ENCODE measurements at places on chromosomes 3 and 15.

GRCh38 chr3:141388823-141389621 is 20.7 kb downstream of the ZBTB38 start:
- no peak for DNase-seq

DNA sequence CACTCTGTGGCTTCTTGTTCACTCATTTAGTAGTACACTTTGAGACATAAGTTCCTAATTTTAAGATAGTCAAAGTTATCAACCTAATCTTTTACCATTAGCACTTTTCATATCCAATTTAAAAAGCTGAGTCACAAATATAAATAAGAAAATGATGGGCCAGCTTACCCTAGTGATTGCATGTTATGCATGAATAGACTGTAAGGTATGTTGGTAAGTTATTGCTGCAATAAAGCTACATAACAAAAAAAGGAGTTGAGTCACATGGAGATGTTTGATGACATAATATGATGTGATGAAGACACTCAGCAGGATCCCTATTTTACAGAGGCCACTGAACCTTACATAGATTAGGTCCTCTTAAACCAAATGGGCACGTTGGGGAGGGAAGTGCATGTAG is 161.3 kb downstream of the OCA2 start:
- DNase-seq, result no peak

GRCh38 chr3:49813497-49814174 is at the start of gene UBA7:
Gene UBA7, minus strand, starts transcription at chr3:49813953. Its CDS starts 166 bp downstream, at chr3:49813787.
- DNase-seq, result no peak

- DNase-seq, result peak; percentile 44
These were observed 28.1 kb upstream of the CORO2B start for GRCh38 chr15:68550498-68551295.

- DNase-seq, result no peak
These were observed 73.9 kb upstream of the SLC24A5 start for GRCh38 chr15:48046813-48047438.

DNA sequence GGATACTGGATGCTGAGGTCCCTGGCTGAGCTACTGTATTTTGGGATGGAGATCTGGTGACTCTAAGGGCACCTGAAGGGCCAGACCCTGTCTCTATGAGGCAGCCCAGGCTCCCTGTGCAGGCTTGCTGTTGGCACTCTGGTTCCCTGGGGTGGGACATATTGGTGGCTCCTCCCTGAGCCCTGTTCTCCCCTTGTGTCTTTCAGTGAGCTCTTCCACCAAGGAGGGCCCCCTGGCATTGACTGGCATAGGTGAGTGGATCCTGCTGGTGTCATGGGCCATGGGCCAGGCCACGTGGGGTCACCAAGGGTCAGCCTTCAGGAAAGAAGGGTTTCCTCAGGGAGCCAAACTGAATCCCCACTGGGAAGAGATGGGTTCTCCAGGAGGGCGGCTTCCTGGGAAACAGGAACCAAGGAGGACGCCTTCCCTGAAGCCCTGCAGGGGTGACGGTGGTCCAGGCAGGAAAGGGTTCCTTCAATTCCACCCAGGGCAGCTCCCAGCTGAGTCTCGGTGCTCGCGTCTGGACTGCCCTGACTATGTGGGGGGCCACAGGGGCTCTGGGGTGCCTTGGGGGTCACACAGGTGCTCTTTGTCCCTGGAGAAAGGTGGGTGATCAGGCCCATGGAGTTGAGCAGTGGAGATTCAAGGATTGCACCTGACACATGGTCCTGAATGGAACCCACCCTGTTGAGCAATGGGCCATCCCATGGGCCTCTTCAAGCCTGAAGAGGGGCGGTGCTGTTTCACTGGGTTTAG is 220.4 kb downstream of the SNRPN start:
- DNase-seq, result no peak

DNA sequence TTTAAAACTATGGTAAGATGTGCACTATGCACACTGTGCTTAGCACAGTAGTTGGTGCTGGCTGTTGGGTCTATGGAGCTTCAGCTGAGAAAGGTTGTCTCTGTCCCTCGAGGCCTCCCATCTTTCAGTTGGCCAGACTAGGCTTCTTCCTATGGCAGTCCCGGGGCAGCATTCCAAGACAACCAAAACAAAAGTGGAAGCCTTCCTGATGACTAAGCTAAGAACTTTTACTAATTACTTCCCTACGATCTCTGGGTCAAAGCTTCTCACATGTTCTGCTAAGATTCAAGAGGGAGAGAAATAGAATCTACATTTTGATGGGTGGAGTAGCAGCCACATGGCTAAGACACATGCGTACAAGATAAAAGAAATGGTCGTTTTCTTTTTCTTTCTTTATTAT is 342.8 kb downstream of the TUSC7 start:
- no peak for DNase-seq

All from NCI-H2107 (cell line).